ENCODE measurements at places on chromosomes 13 and 19. TPM values are rescaled to one million over a fixed set of nuclear protein-coding genes. Genes with fewer than 3 reads are reported as not detected.

GRCh38 chr19:54707962-54708361 lies 16.3 kb upstream of the KIR3DL3 start:
- H3K4me1 ChIP-seq, result peaks cover 36% of the 10 kb centered on the region
- no peak overlapping the region for H3K27ac ChIP-seq
- no peaks in the 10 kb centered on the region for H3K36me3 ChIP-seq
- no peak overlapping the region for H3K4me3 ChIP-seq
- peaks cover 10% of the 10 kb centered on the region for H3K27me3 ChIP-seq

- no peaks in the 10 kb centered on the region for H3K36me3 ChIP-seq
- no peak overlapping the region for H3K4me3 ChIP-seq
- DNase-seq, result no peak
- H3K27ac ChIP-seq, result no peak overlapping the region
- no peaks in the 10 kb centered on the region for H3K27me3 ChIP-seq
Observed at GRCh38 chr13:68535329-68535728, 1305.2 kb upstream of the PCDH9 start.

- peaks cover 48% of the 10 kb centered on the region for H3K4me1 ChIP-seq
- H3K27me3 ChIP-seq, result no peaks in the 10 kb centered on the region
- peak within 1 kb of the TSS; percentile 96 for H3K27ac ChIP-seq
- H3K36me3 ChIP-seq, result peaks cover 14% of the 10 kb centered on the region
- DNase-seq, result peak; percentile 83
Observed at GRCh38 chr19:1248139-1248785, at the start of gene MIDN. Gene MIDN, plus strand, starts transcription at chr19:1248583. Its CDS starts 1,714 bp downstream, at chr19:1250297.

DNA sequence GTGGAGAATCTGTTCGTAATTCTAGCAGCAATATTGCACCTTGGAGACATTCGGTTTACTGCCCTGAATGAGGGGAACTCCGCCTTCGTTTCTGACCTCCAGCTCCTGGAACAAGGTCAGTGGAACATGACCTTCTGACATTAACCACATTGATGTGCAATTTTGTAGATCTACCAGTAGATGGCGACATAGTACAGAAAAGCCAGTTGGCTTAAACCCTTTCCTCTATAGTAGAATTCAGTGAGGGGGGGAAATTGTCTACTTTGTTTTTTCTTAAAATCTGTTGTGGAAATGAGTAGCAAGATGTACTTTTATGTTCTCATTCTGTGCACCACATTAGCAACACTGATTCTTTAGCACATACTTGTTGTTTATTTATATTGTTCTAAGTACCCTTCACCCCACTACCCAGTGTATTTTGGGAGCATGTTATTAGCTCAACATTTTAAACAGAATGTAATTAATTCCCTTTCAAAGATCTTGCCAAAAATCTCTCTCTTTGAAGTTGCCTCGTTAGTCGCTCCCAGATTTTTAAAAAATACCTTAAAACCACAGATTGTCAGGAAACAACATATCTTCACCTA lies 332.2 kb downstream of the MYO16 start:
- H3K36me3 ChIP-seq, result no peaks in the 10 kb centered on the region
- DNase-seq, result peak; percentile 64
- H3K4me1 ChIP-seq, result no peaks in the 10 kb centered on the region
- H3K27ac ChIP-seq, result no peak overlapping the region

The PTGIR gene
- 1.0 TPM for total RNA-seq

DNA sequence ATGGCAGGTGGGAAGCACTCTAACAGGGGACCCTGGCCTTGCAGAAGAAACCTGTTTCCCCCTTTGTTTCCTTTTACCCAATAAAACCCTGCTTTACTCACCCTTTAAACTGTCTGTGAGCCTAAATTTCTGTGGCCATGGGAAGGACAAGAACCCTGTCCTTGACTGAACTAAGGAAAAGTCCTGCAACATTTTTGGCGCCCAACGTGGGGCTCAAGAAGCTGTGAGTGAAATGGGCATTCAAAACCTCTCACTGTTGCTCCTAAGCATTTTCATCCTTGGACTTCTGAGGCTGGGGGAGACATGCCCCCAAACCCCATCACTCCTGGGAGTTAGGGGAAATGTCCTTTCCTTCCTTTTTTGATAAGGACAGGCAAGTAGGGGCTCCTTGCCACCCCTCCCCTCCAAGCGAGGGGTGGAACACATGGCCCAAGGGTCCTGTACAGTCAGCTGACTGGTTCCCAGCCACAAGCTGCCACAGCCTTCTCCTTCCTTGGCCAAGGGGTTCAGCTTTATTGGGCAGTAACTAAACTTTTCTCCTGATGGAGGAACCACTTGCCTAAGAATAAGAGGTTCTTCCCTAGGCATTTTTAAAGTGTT lies 381.6 kb downstream of the KLF5 start:
- H3K36me3 ChIP-seq, result no peaks in the 10 kb centered on the region
- no peak overlapping the region for H3K27ac ChIP-seq
- no peaks in the 10 kb centered on the region for H3K27me3 ChIP-seq
- H3K4me1 ChIP-seq, result no peaks in the 10 kb centered on the region
- DNase-seq, result peak; percentile 4

- no peak overlapping the region for H3K4me3 ChIP-seq
- no peaks in the 10 kb centered on the region for H3K4me1 ChIP-seq
- DNase-seq, result no peak
Observed at GRCh38 chr19:56885173-56885985, 44.9 kb upstream of the PEG3 start.

DNA sequence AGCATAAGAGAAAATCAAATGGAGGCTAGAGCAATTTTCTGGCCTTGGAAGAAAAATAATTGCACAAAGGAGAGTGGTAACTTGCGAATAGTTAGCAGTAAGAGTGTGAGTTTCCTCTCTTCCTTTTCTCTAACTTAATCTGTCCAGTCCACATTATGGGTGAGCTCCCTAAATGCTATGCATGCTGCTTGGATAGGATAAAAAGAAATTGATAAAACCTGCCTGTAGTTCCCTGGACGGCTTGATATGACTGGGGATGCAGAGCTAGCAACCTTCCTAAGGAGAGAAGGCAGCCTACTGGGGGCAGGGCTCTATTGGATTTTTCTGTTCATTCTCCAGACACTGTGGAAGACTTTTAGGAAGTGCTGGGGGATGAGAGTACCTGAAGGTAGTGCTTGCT lies 311.3 kb downstream of the LMO7 start:
- no peaks in the 10 kb centered on the region for H3K4me1 ChIP-seq
- no peak overlapping the region for H3K4me3 ChIP-seq
- DNase-seq, result no peak
- no peaks in the 10 kb centered on the region for H3K27me3 ChIP-seq
- no peaks in the 10 kb centered on the region for H3K36me3 ChIP-seq

The ZNF616 gene
- total RNA-seq, result 4.8 TPM

GRCh38 chr13:30173303-30173610 lies 134.1 kb downstream of the KATNAL1 start:
- H3K4me3 ChIP-seq, result no peak overlapping the region
- H3K27me3 ChIP-seq, result no peaks in the 10 kb centered on the region
- DNase-seq, result no peak
- H3K4me1 ChIP-seq, result peaks cover 16% of the 10 kb centered on the region
- H3K27ac ChIP-seq, result no peak overlapping the region
- no peaks in the 10 kb centered on the region for H3K36me3 ChIP-seq

DNA sequence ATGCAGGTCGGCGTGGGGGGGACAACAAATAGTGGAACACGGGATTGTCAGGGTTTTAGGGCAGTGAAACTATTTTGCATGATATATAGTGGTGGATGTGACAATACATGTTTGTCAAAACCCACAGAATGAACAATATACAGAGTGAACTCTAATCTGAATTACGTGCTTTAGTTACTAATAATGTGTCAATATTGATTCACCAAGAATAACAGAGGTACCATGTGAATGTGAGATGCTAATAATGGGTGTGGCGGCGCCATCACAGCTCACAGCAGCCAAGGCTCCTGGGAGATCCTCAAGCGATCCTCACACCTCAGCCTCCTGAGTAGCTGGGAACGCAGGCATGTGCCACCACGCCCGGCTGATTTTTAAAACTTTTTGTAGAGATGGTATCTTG lies 12.9 kb downstream of the ELAVL1 start:
- H3K4me1 ChIP-seq, result peaks cover 3% of the 10 kb centered on the region
- no peaks in the 10 kb centered on the region for H3K27me3 ChIP-seq
- H3K27ac ChIP-seq, result no peak overlapping the region
- H3K36me3 ChIP-seq, result peaks cover 35% of the 10 kb centered on the region

- peaks cover 4% of the 10 kb centered on the region for H3K4me1 ChIP-seq
- H3K27me3 ChIP-seq, result no peaks in the 10 kb centered on the region
- no peak overlapping the region for H3K4me3 ChIP-seq
- no peak for DNase-seq
Observed at GRCh38 chr13:50299546-50300249, 284.5 kb downstream of the KCNRG start.

GRCh38 chr13:110388108-110388943 lies 81.2 kb downstream of the COL4A2 start:
- peaks cover 5% of the 10 kb centered on the region for H3K27me3 ChIP-seq
- DNase-seq, result no peak
- H3K4me3 ChIP-seq, result no peak overlapping the region
- no peaks in the 10 kb centered on the region for H3K4me1 ChIP-seq
- H3K27ac ChIP-seq, result no peak overlapping the region
- no peaks in the 10 kb centered on the region for H3K36me3 ChIP-seq

- H3K4me3 ChIP-seq, result peak overlapping the region; percentile 18
- peaks cover 38% of the 10 kb centered on the region for H3K4me1 ChIP-seq
- H3K27ac ChIP-seq, result peak overlapping the region; percentile 94
- no peaks in the 10 kb centered on the region for H3K36me3 ChIP-seq
- no peaks in the 10 kb centered on the region for H3K27me3 ChIP-seq
Observed at GRCh38 chr19:18000480-18000914, 7.5 kb upstream of the ARRDC2 start.

DNA sequence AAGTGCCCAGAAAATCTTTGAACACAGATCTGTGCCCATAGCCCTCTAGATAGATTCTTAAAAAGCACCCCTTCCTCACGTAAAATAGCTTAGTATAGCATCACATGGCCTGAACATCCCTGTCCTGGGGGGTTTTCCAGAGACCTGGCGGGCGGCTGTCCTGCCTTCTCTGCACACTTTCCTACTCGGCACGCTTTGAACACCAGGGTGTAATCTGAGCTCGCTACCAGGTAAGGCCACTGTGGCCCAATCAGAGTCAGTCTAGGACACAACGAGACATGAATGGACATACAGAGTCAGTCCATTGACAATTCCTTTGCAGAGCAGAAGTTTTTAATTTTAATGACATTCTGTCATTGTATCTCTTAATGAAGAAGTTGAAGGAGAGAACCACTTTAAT lies 8.1 kb downstream of the CYP2A13 start:
- H3K27me3 ChIP-seq, result no peaks in the 10 kb centered on the region
- H3K27ac ChIP-seq, result no peak overlapping the region
- DNase-seq, result no peak
- no peaks in the 10 kb centered on the region for H3K4me1 ChIP-seq

- DNase-seq, result no peak
- H3K4me3 ChIP-seq, result no peak overlapping the region
- no peaks in the 10 kb centered on the region for H3K27me3 ChIP-seq
Observed at GRCh38 chr13:65593298-65593874, 1636.8 kb downstream of the PCDH9 start.

The CBLC gene
- total RNA-seq, result not detected

The RDH8 gene
- total RNA-seq, result not detected

GRCh38 chr13:107644136-107644535 lies 571.2 kb downstream of the LIG4 start:
- no peaks in the 10 kb centered on the region for H3K4me1 ChIP-seq
- no peak for DNase-seq
- H3K4me3 ChIP-seq, result no peak overlapping the region
- H3K27me3 ChIP-seq, result no peaks in the 10 kb centered on the region
- H3K27ac ChIP-seq, result no peak overlapping the region

DNA sequence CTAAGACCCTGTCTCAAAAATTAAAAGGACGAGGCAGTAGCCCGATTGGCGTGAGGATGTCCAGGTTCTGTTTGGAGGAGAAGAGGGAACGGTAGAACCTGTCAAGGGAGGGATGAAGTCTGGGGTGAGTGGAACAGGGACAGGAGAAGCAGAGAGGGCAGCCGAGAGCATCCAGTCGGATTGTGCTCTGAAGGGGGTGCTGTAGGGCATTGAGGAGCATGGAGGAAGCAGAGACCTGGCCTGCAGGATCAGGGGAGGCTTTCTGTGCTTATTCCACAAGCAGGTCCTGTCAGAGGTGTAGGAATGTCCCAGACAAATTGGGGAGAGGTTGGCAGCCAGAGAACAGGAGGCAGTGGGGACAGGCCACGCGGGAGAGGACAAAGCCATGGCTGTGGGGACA lies 14.1 kb downstream of the AP2A1 start:
- H3K4me1 ChIP-seq, result peaks cover 45% of the 10 kb centered on the region
- DNase-seq, result no peak
- H3K27me3 ChIP-seq, result no peaks in the 10 kb centered on the region

The IZUMO2 gene
- total RNA-seq, result not detected

DNA sequence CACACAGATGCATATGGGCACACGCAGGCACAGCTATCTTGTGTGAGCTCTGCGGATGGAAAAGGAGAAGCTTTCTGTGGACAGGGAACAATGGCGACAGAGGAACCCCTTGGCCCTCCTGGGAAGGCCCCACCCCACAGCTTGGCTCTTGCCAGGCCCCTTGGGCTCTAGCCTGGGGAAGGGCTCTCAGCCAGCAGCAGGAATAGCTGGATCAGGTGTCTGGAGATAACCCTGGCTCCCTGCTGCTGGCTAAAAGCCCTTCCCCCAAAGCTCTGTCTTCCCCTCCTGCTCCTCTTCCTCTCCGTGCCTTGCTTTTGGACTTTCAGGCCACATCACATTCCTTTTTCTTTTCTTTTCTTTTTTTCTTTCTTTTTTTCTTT lies 24.3 kb downstream of the CEBPA start:
- no peaks in the 10 kb centered on the region for H3K27me3 ChIP-seq
- H3K4me1 ChIP-seq, result peaks cover 38% of the 10 kb centered on the region
- no peak for DNase-seq
- no peak overlapping the region for H3K27ac ChIP-seq
- no peaks in the 10 kb centered on the region for H3K36me3 ChIP-seq
- no peak overlapping the region for H3K4me3 ChIP-seq

The MUC16 gene
- total RNA-seq, result not detected

DNA sequence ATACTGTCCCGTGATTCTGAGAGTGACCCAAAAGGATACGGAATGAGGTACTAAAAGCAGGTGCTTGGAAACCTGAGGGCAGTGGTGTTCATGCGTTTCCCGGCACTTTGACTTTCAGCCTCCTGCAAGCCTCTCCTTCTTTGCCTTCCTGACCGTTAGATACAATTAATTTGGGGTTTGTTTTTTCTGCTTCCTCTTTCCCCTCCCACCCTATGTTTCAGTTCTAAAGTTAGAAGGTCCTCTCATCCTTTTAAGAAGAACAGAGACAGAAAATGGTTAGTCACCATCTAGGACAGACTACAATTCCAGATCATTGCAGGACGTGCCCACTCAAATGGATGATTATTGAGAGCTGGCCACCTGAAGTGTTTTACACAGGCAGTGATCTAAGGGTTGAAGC lies 1.8 kb upstream of the LILRB4 start:
- no peaks in the 10 kb centered on the region for H3K36me3 ChIP-seq
- no peaks in the 10 kb centered on the region for H3K27me3 ChIP-seq
- no peak overlapping the region for H3K27ac ChIP-seq
- H3K4me3 ChIP-seq, result no peak overlapping the region

GRCh38 chr13:19152403-19152802 lies 29.2 kb downstream of the TUBA3C start:
- H3K27ac ChIP-seq, result no peak overlapping the region
- no peaks in the 10 kb centered on the region for H3K27me3 ChIP-seq
- no peaks in the 10 kb centered on the region for H3K36me3 ChIP-seq
- DNase-seq, result no peak
- no peak overlapping the region for H3K4me3 ChIP-seq

- no peaks in the 10 kb centered on the region for H3K27me3 ChIP-seq
- peaks cover 13% of the 10 kb centered on the region for H3K4me1 ChIP-seq
- no peak overlapping the region for H3K4me3 ChIP-seq
- H3K36me3 ChIP-seq, result no peaks in the 10 kb centered on the region
Observed at GRCh38 chr19:11194173-11194572, 3.2 kb downstream of the KANK2 start.

GRCh38 chr13:83958531-83958930 lies 76.3 kb upstream of the SLITRK1 start:
- no peak overlapping the region for H3K27ac ChIP-seq
- no peak for DNase-seq
- H3K4me3 ChIP-seq, result no peak overlapping the region
- no peaks in the 10 kb centered on the region for H3K27me3 ChIP-seq
- H3K4me1 ChIP-seq, result no peaks in the 10 kb centered on the region
